ENCODE measurements at places on chromosomes 2 and 18.

DNA sequence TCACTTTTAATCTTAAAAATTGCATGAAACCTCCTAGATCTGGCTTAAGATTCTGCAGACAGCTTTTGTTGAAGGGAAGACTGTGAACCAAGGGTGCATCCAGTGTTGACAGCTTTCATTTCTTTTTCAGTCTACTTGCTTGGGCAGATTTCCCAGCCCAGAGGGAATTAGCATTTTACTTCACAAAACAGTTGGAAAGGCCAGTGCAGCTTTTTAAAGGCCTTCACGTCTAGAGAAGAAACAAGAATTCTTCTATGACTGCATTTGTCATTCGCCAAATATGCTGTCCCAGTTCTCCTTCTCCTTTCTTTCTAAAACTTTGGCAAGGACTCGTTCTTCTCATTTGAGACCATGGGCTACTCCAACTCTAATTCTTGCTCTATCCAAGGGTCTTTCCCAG lies 17.4 kb downstream of the NTSR2 start:
- DNase-seq = no peak

DNA sequence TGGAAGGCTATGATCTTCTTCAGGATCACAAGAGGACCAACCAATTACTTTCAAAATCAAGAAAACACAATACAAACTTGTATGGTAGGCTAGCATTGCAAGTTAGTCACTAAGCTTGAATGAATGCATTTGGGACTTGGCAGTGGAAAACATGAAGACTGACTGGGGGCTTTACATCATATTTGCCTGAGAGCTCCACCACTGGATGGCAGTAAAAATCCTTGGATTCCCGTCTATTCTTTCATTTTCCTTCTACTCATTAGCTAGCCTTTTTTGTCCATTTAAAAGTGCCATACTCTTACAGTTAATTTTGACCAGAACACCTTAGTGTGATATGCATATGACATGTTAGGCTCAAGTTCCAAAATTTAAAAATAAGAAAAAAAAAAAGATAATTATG lies 63.5 kb upstream of the RASGRP3 start:
- no peak for DNase-seq

- DNase-seq = no peak
Measured at GRCh38 chr2:238129166-238130010, 9.1 kb upstream of the KLHL30 start.

GRCh38 chr2:209986415-209986814 lies 16.0 kb upstream of the RPE start:
- DNase-seq = no peak

GRCh38 chr18:42578792-42579191 lies 536.7 kb downstream of the RIT2 start:
- DNase-seq = no peak

GRCh38 chr18:54080858-54081257 lies 143.6 kb downstream of the MBD2 start:
- DNase-seq = no peak

DNA sequence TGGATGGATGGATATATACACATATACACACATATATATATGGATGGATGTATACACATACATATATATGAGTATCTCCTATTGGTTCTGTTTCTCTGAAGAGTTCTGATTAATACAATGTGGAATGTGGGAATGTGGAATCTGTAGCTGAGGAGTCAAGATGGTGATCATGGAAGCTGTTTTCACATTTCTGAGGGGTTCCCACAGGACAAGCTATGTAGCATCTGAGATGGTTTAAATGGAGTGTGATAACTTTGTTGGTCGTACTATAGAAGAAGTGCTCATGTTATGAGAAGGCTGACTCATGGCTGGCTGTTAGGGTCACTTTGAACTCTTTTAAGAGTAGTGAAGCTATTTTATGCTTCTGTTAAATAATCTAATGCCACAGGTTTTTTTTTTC lies 279.7 kb downstream of the MEIS1 start:
- no peak for DNase-seq

DNA sequence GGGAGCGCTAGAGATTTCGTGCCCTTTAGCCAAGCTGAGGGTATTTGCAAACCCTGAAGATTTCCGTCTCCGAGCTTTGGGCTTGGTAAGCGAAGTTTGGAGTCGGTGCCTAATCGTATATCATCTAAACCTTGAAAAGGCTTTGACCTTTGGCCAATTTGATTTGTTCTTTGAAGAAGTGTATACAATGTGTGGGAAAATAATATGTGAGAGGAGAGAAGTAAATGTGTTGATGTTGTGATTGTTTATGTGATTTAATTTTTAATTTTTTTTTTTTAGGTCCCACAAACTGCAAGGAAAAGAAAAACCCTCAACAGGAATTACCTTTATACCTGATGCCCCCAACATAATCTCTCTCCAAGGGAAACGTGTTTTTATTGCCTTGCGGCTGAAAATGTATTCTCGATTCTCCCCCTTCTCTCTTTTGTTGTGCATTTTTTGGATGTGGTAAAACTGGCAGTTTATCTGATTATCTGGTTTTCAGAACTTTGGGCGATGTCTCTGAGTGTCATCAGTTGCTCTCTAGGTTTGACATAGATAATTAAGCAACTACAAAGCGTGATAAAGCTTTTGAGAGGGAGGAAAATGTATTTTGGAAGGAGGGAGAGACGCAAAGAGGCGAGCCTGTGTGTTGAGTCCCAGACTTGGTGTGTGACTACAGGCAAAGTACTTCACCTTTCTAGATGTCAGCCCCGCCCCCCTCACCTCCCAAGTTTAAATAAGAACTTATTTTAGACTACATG lies 912 bp upstream of the FBXO11 start:
- peak; percentile 31 for DNase-seq

DNA sequence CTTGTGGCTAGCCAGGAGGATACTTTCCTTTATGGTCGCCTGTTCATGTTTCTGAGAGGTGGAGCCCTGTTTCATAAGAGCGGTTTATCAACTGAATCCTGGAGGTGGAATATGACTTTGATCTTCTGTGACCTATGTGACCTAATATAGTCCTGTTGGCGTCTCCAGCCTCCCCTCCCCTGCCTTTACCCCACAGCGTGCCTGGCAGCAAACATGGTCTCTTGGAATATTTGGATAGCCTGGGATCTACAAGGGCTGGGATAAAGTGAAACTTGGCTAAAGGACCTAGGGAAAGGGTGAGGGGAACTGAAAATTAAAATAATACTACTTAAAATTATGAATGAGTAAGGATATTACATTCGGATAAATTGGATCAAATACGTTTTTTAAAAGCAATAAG lies 246.0 kb downstream of the BABAM2 start:
- no peak for DNase-seq

GRCh38 chr2:64402876-64403275 lies 51.1 kb upstream of the LGALSL start:
- no peak for DNase-seq

DNA sequence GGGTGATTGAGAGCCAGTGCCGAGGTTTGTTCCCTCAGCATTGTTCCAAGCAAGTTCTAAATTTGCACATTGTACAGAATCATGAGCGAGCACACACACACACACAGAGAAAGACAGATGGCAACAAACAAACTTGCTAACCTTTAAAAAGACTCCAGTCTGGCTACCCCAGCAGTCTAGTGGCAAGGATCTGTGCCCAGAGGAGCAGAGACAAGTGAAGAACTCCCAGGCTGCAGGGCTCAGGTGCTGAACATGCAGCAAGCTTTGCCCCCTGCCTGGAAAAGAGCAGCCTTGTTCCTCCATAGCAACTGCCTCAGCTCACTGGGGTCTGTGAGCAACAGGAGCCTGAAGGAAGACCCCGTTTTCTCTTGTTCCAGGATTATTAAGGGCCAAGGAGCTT lies 169.2 kb upstream of the CCDC68 start:
- DNase-seq = no peak

DNA sequence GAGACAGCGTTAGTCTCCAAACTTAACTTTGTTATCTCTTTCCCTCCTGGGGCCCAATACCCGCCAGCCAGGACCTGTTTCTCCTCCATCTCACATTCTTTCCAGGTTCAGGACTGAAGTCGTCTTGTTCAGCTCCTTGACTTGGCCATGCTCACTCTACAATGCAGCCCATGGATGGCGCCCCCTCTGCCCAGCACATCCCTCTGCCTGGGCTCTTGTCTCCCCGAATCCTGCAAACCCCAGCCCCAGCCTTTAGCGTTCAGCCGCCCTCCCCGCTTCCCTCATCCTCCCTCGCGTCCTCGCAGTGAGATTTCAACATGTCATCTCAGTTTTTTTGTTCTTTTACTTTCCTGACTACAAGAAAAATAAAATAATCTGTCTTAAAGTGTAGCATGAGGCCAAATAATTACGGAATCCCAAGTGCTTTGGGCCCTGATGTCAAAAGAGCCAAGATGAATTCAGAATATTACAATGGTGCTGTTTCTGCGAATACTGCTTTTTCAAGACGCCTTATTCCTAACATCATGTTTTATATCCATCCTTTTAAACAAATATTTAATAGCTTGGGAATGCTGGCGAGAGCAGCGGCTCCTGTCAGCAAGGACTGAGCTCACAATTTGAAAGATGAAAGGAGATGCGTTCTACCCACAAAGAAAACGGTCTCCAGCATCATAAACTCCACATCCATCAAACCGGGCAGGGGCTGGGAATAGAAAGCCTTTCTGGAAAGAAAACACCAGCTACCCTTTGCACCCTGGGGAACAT lies 1.0 kb downstream of the FAM178B start:
- DNase-seq = no peak

DNA sequence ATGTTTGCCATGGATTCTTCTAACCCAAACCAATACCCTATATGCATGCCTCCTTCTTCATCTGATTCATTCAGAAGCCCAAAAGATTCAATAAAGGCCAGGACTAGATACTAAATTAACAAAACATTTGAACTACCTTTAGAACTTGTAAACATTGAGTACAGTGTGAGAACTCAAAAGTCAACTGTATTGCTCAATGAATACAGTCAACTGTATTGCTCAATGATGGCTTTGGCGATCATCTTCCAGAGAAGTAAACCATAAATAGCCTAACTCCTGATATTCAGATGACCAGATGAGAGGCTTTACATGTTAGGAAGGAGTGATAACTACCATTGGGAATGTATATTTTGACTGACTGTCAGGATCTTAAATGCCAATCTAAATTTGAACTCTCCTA lies 206.5 kb upstream of the ITGA4 start:
- no peak for DNase-seq

DNA sequence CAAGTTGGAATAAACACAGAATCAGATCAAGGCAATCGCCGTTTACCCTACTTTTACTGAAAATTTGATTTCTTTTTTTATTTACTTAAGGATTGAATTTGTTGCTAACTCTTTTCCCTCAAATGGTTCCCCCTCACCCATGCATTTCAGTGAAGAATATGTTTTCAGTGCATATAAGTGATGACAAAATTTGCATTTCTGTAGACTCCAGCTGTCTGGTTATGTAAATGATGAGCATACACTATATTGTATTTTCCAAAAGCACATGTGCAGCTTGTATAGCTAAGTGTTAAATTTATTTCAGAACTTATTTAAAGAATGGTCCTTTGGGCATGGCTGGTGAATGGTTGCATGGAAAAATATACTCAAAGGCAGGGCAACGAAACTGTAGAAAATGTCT lies 437.7 kb downstream of the PTPRM start:
- DNase-seq = no peak

DNA sequence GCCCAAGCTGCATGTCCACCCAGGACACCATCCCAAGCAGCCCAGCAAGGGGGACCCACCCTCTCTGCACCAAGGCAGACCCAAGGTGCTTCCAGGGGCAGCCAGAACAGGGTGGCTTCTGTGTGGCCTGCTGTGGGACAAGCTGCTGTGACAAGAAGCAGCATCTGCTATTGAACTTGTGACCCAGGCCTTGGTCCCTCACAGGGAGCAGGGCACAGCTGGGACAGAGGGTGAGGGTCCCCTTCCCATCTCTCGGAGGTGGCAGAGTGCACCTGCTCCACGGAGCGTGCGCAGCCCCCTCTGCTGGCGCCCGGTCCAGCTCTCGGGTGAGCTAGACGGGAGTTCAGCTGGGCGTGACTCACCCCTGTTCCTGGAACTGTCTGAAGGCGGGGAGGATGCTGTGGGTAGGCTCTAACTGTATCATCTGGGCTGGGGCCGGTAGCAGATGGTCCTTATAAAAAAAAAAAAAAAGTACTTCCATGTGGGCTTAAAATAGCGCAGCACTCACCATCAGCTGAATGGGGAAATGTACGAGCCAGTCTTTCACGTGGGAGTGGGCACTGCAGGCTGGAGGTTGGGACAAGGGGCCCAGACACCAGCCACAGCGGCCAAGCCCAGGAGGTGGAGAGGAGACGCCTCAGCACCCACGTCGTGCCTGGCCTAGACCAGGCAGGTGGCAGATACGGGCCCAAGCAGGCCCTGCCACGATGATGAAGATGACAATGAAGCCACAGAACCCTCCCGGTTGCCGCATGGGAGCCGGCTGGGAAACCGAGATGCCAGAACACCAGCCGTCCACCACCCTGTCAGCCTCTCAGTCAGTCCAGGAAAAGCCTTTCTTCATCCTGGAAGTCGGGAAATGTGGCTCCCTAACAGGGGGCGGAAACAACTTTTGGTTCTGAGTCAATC lies 136.8 kb upstream of the ID2 start:
- peak; percentile 70 for DNase-seq

GRCh38 chr2:129135017-129135416 lies 816.3 kb upstream of the HS6ST1 start:
- DNase-seq = no peak

DNA sequence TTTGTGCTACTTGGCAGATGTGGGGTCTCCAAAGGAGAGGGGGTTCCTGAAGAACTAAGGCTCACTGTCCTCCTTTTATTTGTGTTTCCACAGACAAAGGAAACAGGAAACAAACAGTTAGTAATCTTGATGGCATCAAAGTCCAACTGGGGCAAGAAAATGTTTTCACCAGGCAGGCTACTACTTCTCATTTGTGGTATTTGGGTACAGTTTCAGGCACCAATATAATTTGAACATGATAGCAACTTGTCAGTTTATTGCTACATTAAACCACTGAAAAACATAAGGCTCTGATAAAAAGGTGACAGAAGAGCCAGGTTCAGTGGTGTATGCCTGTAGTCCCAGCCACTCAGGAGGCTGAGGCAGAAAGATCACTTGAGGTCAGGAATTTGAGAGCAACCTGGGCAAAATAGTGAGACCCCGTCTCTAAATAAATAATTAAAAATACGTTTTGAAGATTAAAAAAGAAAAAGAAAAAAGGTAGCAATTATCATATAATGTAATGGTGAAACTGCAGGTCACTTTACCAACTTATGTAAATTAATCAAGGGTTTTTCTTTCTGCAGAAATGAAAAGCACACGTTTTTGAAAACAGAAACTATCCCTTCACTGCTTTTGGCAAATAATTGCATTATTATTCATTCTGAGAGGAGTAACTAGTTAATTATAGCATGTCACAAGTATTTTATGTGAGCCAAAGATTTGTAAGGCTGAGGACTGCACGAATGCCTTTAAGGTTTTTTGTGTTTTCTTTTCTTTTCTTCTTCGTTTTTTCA lies 157.5 kb upstream of the CAVIN2 start:
- DNase-seq = no peak

DNA sequence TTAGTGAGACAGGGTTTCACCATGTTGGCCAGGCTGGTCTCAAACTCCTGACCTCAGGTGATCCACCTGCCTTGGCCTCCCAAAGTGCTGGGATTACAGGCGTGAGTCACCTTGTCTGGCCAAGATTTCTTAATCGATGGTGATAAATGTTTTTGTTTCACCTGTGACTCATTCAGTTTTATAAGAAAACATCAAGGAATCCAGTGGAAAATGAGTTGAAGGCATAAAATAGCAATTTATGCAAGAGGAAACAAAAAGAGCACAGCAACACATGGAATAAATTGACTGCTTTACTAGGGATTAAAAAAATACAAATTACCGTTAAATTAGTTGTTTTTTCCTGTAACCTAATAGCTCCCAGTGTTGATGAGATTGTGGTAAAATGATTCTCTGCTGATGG lies 80.2 kb downstream of the CDK15 start:
- no peak for DNase-seq

GRCh38 chr2:100809506-100809905 lies 10.4 kb upstream of the NPAS2 start:
- DNase-seq = no peak

GRCh38 chr2:24538720-24539119 lies 47.7 kb downstream of the NCOA1 start:
- peak; percentile 44 for DNase-seq
